Aorta (tissue), 5 donors: ENCODE measurements at places on chromosomes 13 and 19. TPM values are rescaled to one million over a fixed set of nuclear protein-coding genes. Genes with fewer than 3 reads are reported as not detected.

The PPFIA3 gene
- 4.2 TPM for total RNA-seq

The PPP1R12C gene
- 218 TPM for total RNA-seq

The STAP2 gene
- 2.2 TPM for total RNA-seq

The TUBB4A gene
- total RNA-seq: 0.68 TPM

The KLC3 gene
- total RNA-seq: not detected

The SRRM5 gene
- total RNA-seq: 0.51 TPM

DNA sequence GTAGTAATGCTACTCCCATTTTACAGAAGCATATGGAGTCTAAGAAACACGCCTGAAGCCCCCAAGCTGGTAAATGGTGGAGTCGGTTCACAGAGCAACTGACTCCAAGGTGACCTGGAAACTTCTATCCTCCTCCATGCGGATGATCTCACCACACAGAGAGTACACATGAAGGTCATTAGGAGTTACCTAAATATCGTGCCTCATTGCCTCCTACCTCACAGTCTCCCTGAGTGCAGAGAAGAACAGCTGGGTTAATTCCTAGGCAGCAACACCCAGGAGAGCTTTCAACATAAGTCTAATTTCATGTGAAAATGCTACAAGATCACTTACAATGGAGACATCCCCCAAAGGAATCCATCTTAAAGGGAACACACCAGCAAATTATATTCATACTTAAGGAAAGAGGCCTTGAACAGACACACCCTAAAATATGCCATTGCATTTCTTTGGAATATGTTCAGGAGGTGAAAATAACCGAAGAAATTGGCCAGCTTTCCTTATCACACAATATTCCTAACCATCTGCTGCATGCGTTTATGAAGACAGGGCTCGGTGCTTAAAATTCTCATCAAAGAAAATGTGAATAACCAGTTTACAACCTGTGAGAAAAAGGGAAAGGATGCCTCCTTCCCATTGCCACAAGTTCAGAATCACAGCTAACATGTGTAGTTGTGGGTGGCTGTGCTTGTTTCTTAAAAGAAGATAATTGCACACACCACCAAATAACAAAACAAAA is 203.6 kb upstream of the NBEA start:
- no peak for DNase-seq
- H3K36me3 ChIP-seq: no peaks in the 10 kb centered on the region
- H3K4me1 ChIP-seq: no peaks in the 10 kb centered on the region
- no peak overlapping the region for H3K27ac ChIP-seq
- H3K27me3 ChIP-seq: no peaks in the 10 kb centered on the region
- H3K4me3 ChIP-seq: no peak overlapping the region

GRCh38 chr19:14748601-14749000 is 29.8 kb downstream of the ADGRE2 start:
- H3K27me3 ChIP-seq: no peaks in the 10 kb centered on the region
- no peaks in the 10 kb centered on the region for H3K36me3 ChIP-seq
- no peak overlapping the region for H3K4me3 ChIP-seq

DNA sequence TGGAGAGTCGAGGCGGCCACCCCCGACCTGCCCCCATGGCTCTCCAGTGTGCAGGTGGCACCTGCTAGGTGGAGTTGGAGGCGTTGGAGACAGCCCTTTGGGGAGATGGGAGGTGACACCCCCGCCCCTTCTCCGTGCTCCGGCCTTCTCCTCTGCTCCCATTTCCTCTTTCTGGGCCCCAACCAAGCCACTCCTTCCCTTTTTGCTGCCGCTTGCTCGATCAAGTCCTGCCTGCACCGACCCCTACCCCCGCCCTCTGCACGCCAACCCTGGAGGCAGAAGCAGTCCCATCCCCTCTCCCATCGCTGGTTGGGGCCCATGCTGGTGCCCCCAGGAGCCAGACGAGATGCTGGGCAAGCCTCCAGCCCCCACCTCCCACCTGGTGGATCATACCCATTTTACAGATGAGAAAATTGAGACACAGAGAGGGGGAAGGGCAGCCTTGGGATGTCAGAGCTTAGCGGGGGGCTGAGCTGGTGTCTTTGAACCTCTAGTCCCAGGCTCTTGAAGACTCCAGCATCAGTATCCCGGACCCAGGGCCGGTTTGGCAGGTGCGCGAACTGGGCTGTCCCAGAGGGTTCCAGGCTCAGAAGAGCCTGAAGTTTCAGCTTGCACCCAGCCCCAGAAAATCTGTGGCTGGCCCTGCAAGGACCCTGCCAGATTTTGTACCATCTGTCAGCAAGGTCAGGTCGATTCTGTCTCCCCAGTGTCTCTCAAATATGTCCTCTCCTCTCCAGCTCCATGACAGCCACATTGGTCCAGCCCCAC is 10.3 kb downstream of the GNA15 start:
- no peak overlapping the region for H3K4me3 ChIP-seq
- no peaks in the 10 kb centered on the region for H3K4me1 ChIP-seq
- no peaks in the 10 kb centered on the region for H3K27me3 ChIP-seq
- H3K36me3 ChIP-seq: no peaks in the 10 kb centered on the region
- no peak overlapping the region for H3K27ac ChIP-seq

- no peaks in the 10 kb centered on the region for H3K4me1 ChIP-seq
- H3K27ac ChIP-seq: no peak overlapping the region
- no peaks in the 10 kb centered on the region for H3K36me3 ChIP-seq
Observed at GRCh38 chr13:104318121-104318520, 1251.9 kb upstream of the SLC10A2 start.

DNA sequence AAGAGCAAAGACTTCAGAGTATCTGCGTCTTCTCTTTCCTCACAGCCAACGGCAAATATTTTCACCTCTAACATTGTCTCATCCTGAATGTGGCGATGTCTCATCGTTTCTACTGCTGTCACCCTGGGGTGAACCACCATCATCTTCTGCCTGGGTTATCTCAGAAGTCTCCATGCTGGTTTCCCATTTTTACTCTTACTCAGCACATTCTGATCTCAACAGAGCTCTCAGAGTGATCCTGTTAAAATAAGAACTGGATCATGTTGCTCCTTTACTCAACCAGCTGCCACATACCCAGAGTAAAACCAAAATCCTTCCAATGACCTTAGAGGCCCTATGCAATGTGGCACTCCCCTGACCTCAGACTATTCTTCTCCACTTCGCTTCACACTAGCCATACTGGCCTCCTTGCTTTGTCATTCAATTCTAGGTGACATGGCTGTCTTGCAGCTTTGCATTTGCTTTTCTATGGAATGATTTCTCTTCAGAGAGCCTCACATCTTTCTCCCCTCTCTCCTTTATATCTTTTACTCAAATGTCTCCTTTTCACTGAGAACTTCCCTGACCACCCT is 7.8 kb upstream of the OLFM4 start:
- H3K27ac ChIP-seq: no peak overlapping the region
- no peaks in the 10 kb centered on the region for H3K4me1 ChIP-seq
- H3K27me3 ChIP-seq: no peaks in the 10 kb centered on the region
- no peaks in the 10 kb centered on the region for H3K36me3 ChIP-seq
- no peak for DNase-seq

DNA sequence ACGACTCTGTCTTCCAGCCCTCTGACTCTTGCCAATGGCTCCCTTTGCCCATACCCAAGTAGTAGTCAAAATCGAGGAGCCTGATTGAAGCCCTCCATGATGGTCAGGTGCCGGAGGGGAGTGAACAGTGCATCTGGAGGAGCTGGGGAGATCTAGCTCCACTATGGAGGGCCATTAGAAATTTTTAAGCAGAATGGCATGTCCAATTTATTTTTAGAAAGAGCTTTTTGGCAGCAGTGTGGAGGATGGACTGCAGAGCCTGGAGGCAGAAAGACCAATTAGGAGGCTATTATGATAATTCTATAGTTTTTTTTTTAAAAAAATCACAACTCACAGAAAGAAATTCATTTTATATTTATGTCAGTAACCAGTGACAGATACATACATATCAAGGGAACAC is 92.7 kb upstream of the SLC7A1 start:
- H3K27ac ChIP-seq: no peak overlapping the region
- H3K36me3 ChIP-seq: no peaks in the 10 kb centered on the region
- H3K4me1 ChIP-seq: no peaks in the 10 kb centered on the region
